Mucosa of descending colon (tissue), 3 donors: ENCODE measurements at places on chromosomes 12 and 14.

- DNase-seq = no peak
Observed at GRCh38 chr12:105555556-105556295, 225.2 kb downstream of the C12orf75 start.

DNA sequence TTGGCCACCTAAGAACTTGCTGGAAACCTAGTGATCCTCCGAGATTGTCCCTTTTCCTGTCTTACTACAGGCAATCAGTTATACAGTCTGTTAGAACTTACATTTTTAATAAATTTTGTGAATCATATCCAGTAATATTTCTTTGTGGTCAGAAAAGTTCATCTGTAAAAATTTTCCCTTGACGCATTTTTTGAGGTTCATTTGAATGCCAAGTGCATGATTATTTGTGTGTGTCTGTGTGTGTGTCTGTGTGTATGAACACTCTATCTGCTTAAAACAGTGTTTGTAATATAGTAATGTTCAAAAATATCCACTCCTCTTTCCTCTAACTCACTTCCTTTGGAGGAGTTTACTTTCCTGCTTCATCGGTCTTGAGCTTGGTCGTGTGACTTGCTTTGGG lies 468.7 kb upstream of the FLRT2 start:
- DNase-seq = no peak

- no peak for DNase-seq
Observed at GRCh38 chr12:68303850-68304249, 28.3 kb downstream of the MDM1 start.

DNA sequence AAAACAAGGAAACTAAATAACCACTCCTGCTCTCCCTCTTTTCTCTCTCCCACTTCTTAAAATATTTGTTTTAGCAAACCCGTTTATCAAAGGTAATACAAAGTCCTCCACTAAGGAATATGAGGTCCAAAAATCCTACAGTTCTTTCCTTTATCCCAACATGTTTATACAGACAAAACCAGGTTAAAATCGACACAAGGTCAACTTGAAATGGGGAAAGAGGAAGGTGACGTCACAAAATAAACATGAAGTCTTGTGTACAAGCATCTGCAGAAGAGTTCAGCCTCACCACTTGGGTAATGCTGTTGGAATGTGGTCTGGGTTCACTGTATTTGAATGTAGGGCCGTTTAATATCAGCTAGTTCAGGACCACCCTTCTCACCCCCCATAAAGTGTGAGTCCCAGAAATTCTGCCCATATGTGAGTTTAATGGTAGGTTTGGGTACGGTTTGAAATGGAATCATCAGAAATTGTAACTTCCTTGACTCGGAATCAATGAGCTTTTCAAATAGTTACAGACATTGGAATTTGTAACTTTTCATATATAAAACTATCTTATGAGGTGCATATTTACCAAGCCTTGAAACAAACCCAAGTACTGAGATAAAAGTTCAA lies 120.0 kb upstream of the SLC38A2 start:
- no peak for DNase-seq

GRCh38 chr12:27342536-27342935 lies 9.9 kb downstream of the BMAL2 start:
- no peak for DNase-seq

DNA sequence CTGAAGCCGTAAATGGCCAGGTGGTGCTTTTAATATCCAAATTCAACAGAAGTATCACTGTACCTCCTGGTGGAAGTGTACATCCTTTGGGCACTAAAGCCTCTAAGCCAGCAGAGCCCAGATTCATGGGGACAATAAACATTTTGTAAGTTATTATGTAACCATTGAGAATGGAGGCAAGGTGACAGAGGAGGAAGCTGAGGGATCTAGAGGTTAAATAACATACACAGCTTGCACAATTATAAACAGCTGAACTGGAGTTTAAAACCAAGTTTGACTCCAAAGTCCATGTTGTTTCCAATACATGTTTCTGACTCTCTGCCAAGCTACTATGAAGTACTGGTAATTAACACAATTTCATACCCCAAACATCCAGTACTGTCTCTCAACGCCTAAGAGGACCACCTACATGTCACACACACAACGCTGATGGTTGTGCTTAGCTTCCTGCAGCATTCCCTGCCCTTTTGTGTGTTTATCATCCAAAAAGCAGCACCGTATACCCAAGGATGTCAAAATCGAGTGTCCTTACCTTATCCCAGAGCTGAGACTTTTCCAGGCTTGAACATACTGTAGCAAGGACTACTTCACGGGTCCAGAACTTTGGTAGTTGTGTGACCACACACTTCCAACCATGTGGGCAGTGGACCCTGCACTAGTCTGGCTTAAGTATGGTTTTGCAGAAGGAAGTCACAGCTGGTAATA lies 41.3 kb downstream of the EGLN3 start:
- DNase-seq = no peak

- DNase-seq = no peak
Observed at GRCh38 chr12:113598815-113599406, 127.2 kb upstream of the LHX5 start.

DNA sequence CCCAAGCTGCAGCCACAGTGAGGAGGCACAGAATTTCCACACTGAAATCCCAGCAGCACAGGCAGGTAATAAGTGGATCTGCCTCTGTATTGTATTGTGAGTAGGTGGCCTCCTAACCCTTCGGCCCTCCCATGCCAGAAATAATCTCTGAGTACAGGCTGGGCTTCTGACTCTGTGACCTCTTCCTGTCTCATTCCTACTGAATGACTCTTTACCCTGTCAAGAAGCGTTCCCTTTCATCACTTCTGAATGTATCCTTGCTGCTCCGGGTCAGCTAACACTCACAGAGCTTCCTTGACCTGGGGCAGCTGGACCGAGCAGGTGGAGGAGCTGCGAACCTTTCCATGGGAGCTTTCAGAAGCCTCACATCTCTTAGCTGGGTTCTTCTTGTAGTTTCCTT lies 119.6 kb downstream of the SLC8A3 start:
- DNase-seq = no peak

DNA sequence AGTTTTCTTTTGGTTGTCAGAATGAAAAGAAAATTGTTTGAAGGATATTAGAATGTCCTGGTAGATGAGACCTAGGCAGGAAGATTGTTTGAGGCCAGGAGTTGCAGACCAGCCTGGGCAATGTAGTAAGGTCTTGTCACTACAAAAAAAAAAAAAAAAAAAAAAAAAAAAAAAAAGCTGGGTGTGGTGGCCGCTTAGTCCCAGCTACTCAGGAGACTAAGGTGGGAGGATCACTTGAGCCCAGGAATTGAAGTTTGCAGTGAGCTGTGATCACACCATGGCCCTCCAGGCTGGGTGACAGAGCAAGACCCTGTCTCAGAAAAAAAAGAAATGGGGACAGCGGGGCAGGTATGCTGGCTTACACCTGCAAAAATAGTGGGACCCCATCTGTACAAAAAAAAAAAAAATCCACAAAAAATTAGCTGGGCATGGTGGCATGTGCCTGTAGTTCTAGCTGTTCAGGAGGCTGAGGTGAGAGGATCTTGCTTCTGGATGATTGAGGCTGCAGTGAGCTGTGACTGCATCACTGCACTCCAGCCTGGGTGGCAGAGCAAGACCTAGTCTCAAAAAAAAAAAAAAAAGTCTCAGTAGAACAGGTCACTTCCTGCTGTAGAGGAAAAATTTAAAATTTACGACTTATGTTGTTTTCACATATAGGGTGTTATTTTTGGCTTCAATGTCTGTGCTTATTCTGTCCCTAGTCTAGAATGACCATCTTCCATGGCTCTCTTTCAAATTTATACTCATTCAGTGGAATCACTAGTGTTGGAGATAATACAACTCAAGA lies 70.7 kb downstream of the PPHLN1 start:
- DNase-seq = no peak

GRCh38 chr14:68476212-68477109 lies 316.4 kb downstream of the ZFP36L1 start:
- DNase-seq = peak; percentile 39

DNA sequence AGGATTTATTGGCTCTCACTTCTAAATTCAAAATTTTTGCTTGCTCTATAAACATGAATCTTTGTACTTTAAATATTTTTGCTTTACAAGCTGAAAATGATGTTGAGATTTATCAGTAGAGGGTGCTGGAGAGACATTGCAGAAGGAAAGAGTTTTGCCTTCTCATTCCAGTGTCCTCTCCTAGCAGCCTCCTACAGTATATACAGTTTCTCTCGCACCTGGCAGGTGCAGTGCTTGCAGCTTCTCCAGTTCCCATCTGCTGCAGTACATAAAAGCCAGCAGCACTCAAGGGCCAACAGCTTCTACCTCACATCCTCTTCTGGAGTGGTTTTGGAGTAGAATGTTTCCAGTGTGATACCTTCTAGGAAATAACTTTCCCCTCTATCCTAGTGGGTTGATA lies 601.8 kb upstream of the ATXN7L3B start:
- DNase-seq = no peak

- no peak for DNase-seq
Observed at GRCh38 chr14:98956181-98956580, 315.8 kb downstream of the BCL11B start.

GRCh38 chr12:128137140-128137539 lies 129.8 kb upstream of the TMEM132C start:
- no peak for DNase-seq

DNA sequence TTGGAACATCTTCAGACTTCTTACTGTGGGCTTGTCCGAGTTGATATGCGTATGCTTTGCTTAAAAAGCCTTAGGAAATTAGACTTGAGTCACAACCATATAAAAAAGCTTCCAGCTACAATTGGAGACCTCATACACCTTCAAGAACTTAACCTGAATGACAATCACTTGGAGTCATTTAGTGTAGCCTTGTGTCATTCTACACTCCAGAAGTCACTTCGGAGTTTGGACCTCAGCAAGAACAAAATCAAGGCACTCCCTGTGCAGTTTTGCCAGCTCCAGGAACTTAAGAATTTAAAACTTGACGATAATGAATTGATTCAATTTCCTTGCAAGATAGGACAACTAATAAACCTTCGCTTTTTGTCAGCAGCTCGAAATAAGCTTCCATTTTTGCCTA lies 8.8 kb downstream of the LRR1 start:
- no peak for DNase-seq

- no peak for DNase-seq
Observed at GRCh38 chr12:131364903-131365820, 345.7 kb upstream of the SFSWAP start.

GRCh38 chr14:99274346-99275221 lies 2.6 kb upstream of the BCL11B start:
- peak; percentile 87 for DNase-seq

DNA sequence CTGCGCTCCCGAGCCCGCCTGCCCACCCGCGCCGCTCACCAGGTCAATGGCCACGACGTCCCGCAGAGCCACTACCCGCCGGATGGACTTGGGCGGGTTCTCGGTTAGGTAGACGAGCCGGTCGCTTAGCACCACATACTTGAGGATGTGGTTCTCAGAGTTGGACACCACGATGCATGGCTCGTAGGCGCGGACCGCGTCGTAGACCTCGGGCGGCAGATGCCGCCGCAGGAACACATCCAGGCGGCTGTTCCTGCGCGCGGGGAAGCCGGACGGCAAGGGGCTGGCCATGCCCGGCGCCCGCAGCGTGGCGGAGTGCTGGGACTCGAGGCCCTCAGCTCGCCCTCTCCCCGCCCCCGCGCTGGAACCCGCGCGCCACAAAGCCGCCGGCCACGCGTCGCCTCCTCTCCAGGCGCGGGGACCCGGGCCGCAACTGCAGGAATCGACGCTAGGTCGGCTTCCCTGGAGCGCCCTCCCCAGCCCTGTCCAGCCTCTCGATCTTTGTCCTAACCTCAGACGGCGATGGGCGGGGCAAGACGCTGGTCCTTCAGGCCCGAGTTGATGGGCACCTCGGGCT lies at the start of gene C12orf56:
TSS of gene C12orf56 (minus strand) at position 484 of the 577 bp plus-strand sequence. CDS start at position 291, 193 bp downstream.
- DNase-seq = no peak

DNA sequence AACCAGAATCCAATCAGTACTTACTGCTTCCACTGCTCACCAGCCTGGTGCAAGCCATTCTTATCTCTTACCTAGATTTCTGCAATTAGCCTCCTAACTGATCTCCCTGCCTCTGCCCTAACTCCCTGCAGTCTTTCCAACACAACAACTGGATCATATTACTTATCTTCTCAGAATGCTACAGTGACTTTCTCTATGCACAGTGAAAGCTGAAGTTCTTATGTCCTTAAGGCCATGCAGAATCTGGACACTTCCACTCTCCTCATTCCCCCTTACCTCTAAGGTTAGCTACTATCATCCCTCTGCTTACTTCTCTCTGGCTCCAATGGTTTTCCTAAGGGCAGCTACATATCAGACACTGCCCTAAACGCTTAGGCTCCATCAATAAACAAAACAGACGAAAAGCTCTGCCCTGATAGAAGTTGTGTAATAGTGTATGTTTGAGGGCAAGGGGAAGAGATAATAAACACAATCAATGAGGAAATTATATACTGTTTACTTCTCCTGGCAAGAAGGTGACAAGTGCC lies 4.0 kb downstream of the KTN1 start:
- DNase-seq = no peak

- no peak for DNase-seq
Observed at GRCh38 chr14:64732066-64732465, 27.8 kb downstream of the PLEKHG3 start.

GRCh38 chr12:103913100-103913499 lies 17.1 kb upstream of the HSP90B1 start:
- DNase-seq = no peak

- no peak for DNase-seq
Observed at GRCh38 chr14:49586673-49587460, 687 bp upstream of the RPS29 start.

GRCh38 chr12:77878901-77879300 lies 48.2 kb downstream of the NAV3 start:
- no peak for DNase-seq

DNA sequence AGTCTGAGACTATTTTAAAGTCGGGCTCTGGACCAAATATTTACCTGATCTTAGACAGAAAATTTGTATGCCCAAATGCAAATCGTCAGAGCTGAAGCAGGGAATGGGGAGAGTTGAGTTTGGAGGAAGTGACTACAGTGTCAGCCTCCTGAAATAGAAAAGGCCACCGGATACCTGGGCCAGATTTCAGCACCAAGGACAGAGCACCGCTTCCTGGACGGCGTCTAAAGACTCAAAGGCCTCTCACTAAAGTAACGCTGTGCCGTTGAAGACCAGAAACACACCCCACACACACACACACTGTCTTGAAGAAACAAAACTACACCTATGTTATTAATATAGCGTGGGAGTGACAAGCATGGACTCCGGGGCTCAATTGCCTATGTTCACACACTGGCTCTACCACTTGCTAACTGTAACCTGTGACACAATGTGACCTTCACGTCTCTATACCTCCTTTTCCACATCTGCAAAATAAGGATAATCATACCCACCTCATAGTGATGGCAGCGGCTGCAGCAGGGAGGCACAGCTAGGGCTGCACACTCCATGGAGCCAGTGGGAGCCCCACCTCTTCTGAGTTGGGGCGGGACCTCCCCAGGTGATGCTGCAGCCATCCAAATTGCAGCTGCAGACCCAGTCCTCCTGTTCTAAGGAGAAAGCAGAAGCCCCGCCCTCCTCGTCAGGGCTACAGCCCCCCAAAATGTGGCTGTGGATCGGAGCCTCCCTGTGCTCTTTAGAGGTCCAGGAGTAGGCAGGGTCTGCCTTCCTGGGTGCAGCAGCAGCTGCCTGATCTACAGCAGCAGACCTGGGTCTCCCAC lies 35.6 kb downstream of the KRT76 start:
- no peak for DNase-seq

- DNase-seq = no peak
Observed at GRCh38 chr14:73125169-73125588, 11.1 kb upstream of the PSEN1 start.

- peak; percentile 43 for DNase-seq
Observed at GRCh38 chr12:51959211-51959610, 7.7 kb downstream of the ACVR1B start.
